ENCODE measurements at places on chromosomes 1 and 21.
A peak's percentile ranks its signal among the peaks of the same experiment; 100 is the strongest.

- DNase-seq, result no peak
Observed at GRCh38 chr1:173430677-173431303, 46.3 kb upstream of the PRDX6 start.

GRCh38 chr1:2437617-2438016 is 25.3 kb upstream of the PEX10 start:
- DNase-seq, result no peak

GRCh38 chr1:41925712-41926111 is 7.0 kb upstream of the HIVEP3 start:
- peak; percentile 31 for DNase-seq

GRCh38 chr1:160733898-160734297 is 5.1 kb upstream of the SLAMF7 start:
- DNase-seq, result no peak

DNA sequence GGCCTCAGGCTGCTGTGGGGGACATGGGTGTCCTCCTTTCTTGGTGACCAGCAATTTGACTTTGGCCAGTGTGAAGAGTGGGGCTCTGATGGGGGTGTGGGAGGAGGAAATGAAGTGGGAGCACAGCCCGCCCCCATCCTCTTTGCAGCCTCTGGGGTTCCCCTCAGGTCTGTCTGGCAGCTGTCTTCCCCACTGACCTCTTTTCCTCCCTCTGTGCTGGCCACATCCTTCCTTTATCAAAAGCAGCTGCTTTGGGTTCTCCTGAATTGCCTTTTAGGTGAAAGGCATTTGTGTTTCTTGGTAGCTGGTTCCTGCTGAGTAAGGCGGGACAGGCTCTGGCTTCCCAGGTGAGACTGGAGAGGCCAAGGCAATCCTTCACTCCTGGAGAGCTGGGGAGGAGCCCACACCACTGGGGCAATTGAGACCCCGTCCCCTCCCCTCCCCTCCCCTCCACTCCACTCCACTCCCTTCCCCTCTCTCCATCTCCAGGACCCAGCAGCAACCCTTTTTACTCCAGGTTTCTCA is 24.9 kb downstream of the PCAT6 start:
- peak; percentile 62 for DNase-seq

DNA sequence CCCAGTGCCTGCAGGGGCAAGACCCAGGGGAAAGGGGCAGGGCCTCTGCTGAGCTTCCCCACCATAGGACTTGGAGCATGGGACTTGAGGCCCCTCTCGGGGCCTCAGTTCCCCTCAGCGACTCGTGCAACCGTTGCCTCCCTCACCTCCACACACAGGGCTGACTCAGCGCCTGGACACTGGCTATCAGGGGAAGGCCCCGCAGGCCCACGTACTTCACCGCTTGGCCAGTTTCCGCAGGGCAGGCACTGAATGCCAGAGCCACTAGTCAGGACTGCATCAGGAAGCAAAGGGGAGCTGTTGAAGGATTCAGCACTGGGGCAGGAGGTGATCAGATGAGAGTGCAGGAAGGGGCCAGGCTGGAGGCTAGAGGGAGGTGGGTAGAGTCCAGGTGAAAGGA is 15.5 kb upstream of the FAM131C start:
- DNase-seq, result no peak

- no peak for DNase-seq
Observed at GRCh38 chr1:91729621-91730358, 156.2 kb downstream of the TGFBR3 start.

DNA sequence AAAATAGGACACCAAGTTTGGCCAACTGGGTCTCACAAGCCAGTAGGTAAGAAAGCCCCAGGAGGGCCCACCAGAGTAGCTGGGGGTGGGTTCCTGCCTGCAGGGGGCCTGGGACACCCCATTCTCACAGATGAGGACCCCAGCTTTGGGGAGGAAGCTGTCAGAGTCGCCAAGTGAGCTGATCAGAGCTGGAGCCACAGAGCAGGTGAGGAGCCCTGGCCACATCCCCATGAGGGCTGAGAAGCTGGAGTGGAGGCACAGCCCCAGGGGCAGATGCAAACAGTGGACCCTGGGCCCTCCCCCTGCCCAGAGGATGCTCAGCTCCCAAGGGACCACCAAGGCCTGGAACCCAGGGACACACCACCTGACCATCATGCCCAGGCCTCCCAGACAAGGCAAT is 8.6 kb upstream of the ZNF670 start:
- DNase-seq, result no peak

DNA sequence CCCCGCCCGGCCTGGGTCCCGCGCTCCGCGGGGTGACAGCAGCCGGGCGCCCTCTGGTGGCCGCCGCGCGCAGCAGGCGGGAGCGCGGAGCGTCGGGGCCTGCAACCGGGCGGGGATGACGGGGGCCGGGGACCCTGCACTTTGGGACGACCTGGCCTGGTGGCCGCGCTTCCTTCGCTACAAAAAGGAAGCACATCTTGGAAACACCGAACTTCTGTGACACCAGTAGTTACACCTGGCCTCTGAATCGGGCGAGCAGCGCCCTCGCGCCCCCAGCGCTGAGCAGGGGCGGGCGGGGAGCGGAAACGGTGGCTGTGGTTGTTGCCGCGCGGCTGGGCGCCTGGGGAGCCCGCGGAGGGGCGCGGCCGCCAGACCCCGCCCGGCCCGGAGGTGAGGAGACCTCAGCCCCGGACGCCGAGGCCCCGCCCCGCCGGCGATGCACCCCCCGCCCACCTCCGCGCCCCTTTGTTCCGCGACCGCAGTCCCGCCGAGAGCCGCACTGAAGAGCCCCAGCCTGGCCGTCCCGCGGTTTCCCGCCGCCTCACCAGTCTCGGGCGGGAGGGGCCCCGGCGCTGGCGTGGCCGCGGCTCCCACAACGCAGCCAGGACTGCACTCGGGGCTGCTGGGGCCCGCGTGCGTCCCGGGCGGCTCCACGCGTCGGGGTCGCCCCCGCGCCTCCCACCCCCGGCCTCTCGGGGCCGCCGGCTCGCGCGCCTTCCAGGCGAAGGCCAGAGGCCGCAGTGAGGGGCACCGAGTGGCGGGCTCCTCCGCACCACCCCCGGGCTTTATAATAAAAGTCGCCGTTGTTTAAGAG is 59.3 kb downstream of the H3-3A start:
- DNase-seq, result peak; percentile 84

- DNase-seq, result peak; percentile 53
Observed at GRCh38 chr1:94017155-94017829, 103.7 kb downstream of the ABCA4 start.

GRCh38 chr1:246608616-246609376 is 42.5 kb downstream of the CNST start:
- peak; percentile 66 for DNase-seq

DNA sequence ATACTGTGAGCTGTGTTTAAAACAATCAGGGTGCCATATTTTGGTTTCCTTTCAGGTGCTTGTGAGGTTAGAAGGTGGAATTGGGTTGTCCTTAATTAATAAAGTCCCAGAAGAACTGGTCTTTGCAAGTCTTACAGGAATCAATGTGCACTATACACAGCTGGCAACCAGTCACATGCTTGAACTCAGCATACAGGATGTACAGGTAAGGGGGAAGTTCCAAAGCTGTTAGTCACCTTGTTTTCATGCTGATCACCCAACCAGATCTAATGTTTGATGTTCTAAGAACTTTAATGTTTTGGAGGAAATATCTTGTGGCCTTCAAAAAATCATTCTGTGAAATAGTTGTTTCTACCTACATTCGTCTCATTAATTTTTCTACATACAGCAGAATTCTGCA is 156.3 kb downstream of the VPS13D start:
- DNase-seq, result no peak

DNA sequence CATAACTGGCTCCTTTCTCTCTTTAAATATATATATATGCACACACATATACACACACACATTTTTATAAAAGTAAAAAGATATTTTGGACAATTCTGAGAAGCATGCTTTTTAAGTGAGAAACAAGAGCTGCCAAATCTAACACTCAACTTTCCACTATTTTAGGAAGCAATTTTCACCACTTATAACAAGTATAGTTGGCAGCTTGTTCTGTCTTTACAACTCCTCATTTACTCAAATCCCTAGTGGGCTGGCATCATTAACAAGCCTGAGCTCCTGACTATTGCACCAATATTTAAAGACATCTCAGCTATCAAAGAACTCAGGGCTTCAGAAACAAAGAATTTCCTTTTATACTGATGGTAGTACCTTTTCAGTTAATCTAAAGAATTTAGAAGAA is 76.6 kb downstream of the RAB3GAP2 start:
- no peak for DNase-seq

DNA sequence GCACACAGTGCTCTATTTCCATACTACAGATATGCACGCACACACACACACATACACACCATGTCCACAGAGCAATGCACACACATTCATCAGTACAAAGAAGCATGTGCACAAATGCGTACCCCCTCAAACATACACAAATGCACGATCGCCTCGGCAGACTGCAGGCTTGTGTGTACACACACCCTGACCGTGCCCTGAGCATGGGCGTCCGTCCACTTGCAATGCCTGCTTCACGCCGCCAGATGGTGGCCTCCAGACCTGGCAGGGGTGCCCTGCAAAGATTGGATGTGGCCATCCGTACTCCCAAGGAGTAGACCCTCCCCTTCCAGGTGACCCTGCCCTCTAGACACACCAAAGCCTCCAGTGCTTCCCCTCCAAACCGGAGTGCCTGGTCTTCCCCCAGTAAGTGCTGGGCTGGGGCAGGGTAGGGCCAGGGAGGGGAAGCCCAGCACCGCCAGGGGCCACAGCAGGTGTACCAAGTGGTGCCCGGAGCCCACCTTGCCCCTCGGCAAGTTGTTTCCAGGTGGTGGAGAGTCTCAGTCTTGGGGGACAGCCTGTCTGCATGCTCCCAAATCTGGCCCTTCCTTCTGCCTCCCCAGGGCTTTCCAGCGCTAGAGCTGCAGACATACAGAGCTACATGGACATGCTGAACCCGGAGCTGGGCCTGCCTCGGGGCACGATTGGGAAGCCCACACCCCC is 20.6 kb downstream of the ESPN start:
- peak; percentile 66 for DNase-seq

GRCh38 chr1:35544976-35545375 is 12.2 kb downstream of the KIAA0319L start:
- peak; percentile 93 for DNase-seq

- no peak for DNase-seq
Observed at GRCh38 chr21:42150474-42151085, 68.4 kb upstream of the ABCG1 start.

DNA sequence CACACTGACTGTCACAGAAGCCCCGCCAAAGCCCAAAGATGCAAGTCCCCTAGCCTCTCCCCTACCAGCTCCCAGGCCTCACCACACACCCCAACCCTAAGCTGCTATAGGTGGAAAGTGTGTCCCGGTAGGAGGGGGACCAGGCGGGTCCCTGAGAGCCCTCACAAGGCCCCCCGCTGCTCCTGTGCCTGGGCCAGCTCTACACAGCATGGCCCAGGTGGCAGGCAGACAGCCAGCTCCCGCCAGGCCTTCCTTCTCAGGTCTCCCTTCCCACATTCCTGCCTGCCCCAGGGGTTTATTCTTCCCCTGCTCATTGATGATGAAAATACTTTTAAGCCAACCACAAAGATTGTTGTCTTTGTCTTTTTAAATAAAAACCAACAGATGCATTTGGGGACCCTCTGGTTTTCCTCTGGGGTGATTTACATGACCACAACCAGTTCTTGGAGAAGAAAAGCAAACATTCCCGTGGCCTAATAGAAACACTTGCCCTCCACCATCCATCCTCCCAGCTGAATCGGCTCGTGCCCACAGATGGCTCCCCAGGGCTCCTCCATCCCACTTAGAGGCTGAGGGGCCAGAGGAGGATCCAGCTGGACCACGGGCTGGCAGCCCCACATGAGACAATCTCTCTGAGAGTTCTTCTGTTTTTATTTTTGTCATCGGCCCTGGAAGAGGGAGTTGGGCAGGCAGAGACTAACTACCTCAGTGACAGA is 93.1 kb downstream of the DMRTB1 start:
- DNase-seq, result no peak

DNA sequence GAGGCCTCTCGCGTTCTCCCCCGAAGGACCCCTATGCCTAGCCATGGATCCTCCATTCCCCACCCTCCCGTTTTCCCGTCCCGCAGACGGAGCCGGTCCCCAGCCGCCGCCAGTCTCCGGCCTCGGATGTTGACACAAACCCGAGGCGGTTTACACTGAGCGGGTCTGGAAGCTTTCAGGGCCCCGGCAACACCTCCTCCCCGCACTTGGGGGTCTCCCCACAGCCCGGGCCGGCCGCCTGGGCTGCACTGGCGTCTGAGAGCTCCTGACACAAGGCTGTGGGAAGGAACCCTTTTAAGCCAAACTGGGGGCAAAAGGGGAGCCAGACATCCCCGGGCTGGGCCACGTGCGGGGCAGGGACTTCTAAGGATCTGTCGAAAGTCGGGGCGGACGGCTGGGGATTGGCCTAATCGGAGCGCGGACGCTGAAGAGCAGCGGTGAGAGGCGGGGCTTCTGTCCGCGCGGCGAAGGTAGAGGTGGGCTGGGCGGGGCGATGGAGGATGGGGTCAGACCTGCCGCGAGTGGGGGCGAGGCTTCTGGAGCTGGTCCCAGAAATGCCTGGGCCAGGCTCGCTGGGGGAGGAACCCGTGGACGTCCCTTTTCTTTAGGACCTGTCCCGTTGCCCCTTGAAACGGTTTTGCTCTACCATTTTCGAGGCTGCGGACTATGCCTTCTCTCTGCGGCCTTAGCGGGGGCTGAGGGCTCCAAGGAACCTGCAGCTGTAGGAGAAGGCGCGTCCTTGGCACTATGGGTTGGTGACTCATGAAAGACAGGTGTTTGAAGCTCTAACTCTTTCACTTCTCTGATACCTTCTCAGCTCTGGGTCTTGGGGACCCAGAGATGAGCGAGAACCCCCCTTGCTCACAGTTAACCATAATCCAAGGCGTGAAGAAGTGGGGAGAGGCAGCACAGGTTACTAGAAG is 1.2 kb upstream of the HPCAL4 start:
- peak; percentile 8 for DNase-seq

GRCh38 chr1:224259986-224260385 is 70.0 kb downstream of the NVL start:
- DNase-seq, result no peak

Measured in hematopoietic multipotent progenitor cell treated with erythropoietin and hydrocortisone succinate and interleukin-3 and kit ligand, for 4 days (in vitro differentiated cells).